ENCODE measurements at places on chromosomes 3 and 15. TPM values are rescaled to one million over a fixed set of nuclear protein-coding genes. Genes with fewer than 3 reads are reported as not detected.

Gene ZPLD1
- total RNA-seq: not detected

Gene ANKRD34C
- not detected for total RNA-seq

Gene REC114
- not detected for total RNA-seq

Gene CHRM5
- total RNA-seq: not detected

DNA sequence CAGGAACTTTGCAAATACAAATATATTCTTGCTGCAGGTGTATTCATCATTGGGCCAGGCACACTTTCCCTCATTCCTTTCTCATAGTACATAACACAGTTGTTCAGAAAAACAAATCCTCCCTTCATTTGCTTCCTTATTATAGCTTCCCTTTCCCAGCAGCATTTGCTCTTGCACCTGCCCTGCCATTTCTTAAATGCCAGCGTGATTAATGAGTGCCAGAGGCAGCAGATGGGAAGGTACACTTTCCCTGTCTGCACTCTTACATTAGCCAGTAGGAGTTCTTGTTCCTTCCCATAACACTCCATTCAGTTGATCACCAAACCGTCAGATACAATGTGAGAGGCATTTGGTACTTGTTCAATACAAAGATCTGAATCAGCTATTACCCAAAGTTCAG is 128.5 kb upstream of the GAP43 start:
- no peak for DNase-seq

GRCh38 chr3:20811631-20812030 is 625.6 kb upstream of the SGO1 start:
- no peak for DNase-seq

DNA sequence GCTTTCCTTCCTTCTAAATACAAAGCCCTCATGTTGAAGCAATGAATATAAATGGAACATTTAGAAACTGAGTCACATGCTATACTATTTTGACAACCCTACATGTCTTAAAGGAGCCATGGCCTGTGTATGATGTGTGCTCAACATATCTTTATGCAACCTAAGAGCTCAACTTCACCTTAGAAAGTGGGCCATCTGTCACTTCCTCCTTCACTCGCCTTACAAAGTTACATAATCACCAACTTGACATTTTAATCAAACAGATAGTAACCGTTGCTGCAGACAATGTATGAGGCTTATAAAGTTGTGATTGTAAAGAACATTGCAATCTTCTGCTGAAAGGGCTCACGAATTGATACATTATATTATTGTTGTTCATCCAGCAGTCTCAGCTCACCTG is 163.6 kb downstream of the SERPINI1 start:
- no peak for DNase-seq

GRCh38 chr15:79091204-79091867 is 756 bp upstream of the RASGRF1 start:
- DNase-seq: no peak

- DNase-seq: no peak
Measured at GRCh38 chr3:136624371-136624770, 127.8 kb downstream of the STAG1 start.

All from activated CD8-positive, alpha-beta T cell treated with anti-CD3 and anti-CD28 coated beads, Interleukin-2, amount 10 ng/mL, durations not matched to agents 7 days and 5 days (primary cell).